ENCODE measurements at places on chromosomes 16 and 17.

DNA sequence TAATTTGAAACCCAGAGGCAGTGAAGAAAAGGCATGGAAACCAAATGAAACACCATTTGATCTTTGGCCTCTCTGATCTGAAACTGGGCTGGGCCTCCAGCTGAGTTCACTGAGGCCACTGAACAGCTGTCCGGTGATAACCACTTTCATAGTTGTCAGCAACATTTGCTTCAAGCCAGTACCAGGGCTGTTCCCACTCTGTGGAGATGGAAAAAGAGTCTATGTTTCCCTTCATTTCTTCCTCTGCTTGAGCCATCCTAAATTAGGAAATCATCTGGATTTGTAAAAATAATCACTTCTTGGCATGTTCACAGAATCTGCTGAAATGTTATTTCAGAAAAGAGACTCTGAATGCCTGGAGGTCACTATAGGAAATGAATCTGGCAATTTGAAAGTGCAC lies 119.3 kb downstream of the STX8 start:
- DNase-seq: no peak

- peak; percentile 35 for DNase-seq
Measured at GRCh38 chr16:8905168-8905762, 23.1 kb downstream of the LITAFD start.

GRCh38 chr16:82061861-82062525 lies 26.9 kb downstream of the HSD17B2 start:
- DNase-seq: peak; percentile 15

DNA sequence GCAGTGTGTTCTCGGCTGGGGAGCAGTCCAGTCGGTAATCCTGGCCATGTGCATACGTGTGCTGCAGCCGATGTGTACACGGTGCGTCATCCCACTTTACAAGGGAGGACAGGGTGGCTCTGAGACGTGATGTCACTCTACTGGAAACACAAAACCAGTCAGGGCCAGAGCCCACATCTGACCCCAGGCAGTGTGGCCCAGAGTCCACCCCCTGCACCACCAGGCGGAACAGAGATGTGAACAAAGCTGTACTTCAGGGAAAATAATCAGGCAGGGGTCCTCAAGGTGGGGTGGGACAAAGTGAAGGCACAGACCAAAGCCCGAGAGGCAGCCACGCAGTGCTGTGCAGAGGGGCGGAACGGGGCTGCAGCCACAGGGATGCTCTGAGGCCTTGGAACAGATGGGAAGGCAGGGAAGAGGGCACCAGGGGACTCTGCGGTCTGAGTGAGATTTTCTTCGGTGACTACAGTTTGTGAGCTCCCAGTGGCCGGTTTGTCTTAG lies 181.5 kb downstream of the ZNF423 start:
- DNase-seq: no peak

- no peak for DNase-seq
Measured at GRCh38 chr16:10972819-10973464, 28.6 kb downstream of the CLEC16A start.

DNA sequence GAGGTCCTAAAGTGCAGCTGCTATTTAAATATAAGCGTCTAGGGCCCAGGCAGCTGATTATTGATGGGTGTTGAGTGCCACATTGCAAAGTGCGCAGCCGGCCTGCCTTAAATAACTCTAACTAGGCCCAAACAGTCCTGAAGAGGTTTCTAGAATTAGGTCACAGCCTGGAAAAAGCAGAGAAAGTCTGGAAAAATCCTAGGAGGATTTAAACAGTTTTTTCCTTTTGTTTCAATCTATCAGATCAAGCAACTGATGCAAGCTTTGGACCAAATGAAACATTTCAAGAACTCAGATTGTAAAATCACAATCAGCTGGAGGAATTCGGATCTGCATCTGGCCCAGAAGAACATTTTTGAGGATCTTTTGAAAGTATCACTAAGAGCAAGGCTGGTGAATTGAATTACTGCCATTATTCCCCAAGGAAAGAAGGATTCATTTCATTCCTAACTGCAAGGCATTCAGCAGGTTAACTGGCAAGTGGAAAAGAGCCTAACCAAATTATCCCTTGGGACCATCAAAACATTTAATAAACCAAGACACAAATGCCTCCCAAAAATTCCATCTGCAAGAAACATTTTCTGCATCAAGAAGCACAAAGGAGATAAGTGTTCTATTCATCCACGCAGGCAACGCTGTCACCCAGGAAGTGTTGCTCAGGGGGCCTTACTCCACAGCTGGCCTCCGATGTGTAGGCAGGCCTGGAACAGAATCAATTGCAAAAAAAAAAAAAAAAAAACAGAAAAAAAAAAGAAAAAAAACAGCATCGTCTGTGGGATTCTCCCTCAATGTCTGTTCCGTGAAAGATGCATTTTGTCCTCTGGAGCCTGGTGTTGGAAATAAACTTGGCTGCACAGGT lies 46.1 kb downstream of the IRX3 start:
- no peak for DNase-seq

- no peak for DNase-seq
Measured at GRCh38 chr17:74099442-74100340, 103.8 kb upstream of the RPL38 start.

- DNase-seq: peak; percentile 85
Measured at GRCh38 chr16:81444448-81445121, at the start of gene CMIP. Gene CMIP (plus strand): TSS chr16:81444808.

DNA sequence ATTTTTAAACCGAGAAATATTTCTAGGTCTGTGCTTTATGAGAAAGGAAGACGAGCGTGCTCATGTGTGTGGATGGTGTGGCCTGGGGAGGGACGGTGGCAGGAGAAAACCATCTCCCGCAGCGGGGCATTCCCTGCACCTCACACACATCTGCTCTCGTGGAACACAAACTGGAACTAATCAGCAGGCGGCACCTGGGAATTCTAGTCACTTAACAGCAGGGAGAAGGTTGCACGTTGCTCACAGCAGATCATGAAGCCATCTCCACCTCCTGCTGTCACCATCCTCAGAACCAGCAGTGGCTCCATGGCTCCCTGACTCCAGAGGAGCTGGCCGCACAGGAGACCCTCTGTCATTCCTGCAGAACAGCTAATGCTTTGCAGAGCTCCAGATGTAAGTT lies 35.2 kb downstream of the ADCY9 start:
- no peak for DNase-seq

- no peak for DNase-seq
Measured at GRCh38 chr17:42683407-42684034, 1.2 kb downstream of the CNTNAP1 start.

DNA sequence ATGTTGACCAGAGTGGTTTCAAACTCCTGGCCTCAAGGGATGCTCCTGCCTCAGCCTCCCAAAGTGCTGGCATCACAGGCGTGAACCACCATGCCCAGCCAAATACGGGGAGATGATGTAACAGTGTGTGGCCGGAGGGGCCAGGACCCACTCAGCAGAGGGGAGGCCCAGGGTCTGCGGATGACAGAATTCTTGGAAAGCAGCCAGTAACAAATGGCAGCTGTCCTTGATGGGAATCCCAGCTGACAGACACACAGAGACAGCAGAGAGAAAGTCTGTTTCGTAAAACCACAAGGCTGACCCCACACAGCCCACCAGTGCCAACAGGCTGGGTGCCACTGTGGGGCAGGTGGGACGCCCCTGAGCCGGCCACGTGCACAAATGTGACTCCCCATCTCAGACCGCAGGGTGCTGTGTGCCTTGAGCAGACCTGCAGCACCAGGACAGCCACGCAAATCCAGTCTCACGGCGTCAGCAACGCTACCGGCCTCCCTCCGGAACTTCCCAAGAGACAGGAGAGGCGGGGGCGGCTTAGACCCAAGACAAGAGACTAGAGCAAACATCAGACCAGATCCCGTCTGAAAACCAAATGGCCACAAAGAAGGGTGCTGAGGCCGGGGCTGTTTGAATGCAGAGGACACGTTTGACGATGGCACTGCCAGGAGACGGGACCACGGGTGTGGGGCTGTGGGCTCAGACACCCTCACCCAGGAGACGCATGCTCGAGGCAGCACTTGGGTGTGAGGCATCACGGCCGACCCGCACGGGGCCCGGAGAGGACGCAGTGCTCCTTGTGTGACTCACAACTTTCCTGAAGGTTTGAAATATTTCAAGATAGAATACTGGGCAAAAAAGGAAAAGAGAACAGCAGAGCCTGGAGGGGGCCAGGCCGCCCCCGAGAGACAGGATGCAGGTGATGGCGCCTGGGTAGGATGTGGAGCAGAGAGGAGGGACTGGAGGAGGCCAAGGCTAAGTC lies 24.6 kb downstream of the CTU2 start:
- DNase-seq: no peak

- DNase-seq: no peak
Measured at GRCh38 chr16:23528644-23529310, 18.5 kb upstream of the GGA2 start.

DNA sequence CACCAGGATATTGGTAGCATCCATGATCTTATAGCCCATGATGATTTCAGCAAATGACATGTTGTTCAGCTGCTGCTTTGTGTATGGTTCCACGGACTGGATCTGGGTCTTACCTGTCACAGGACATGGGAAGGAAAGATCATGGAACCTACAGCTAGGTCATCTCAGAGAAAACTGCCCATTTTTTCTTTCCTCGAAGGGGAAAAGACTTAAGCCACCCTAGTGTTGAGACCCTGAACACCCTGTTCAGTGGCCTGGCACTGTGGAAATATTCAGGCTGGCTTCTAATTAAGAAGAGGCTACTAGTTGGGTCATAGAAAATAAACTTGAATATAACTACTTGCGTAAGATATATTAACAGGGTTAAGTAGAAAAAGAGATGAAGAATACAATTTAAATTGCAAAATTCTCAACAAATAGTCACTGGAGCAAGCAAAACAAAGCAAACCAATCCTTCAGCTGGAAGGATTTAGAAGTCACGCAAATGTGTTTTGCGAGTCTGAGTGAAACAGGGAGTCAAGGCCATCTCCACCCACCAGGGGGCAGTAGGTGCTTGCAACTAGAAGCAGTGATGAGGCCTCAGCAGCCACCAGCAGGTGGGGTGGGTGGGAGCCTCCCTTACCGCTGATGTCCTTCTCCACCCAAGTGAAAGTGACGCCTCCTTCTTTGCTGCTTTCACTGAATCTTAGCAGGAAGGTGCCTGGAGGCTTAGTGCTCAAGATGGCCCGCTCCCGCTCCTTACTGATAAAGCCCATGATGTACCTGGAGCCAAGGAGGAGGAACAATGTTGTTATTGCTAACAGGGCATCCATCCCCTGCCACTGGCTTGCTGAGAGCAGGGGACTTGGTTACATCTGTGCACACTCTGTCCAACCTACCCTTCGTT lies 34.3 kb downstream of the STAT5A start:
- peak; percentile 93 for DNase-seq

DNA sequence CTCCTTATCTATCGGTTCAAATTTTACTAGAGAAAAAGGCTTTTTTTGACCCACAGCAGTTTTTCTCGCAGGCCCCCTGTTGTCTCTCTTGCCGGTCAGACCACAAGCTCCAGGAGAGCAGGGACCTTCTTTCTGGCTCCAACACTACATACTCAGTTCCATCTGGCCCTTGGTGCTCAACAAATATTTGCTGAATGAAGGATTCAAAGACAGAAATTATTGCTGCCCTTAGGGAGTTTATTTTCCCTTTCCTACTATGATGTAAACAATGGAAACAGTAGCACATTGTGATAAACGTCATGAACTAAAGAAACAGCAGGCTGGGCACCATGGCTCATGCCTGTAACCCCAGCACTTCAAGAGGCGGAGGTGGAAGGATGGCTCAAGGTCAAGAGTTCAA lies 59.0 kb upstream of the ATP2A3 start:
- DNase-seq: no peak

GRCh38 chr17:8060274-8060673 lies 21.4 kb downstream of the ALOX15B start:
- peak; percentile 86 for DNase-seq

DNA sequence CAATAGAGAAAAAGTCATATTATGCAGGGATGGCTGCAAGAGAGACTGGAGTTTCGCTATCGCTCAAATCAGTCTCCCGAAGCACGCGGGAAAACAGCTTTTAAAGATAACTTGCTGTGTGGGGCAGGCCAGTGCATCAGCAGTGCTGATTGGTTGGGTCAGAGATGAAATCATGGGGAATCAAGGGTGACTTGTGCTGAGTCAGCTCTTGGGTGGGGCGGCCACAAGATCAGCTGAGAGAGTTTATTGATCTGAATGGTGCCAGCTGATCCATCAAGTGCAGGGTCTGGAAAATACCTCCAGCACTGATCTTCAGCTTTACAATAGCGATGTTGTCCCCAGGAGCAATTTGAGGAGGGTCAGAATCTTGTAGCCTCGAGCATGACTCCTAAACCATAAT lies 430.5 kb downstream of the RBFOX1 start:
- no peak for DNase-seq

DNA sequence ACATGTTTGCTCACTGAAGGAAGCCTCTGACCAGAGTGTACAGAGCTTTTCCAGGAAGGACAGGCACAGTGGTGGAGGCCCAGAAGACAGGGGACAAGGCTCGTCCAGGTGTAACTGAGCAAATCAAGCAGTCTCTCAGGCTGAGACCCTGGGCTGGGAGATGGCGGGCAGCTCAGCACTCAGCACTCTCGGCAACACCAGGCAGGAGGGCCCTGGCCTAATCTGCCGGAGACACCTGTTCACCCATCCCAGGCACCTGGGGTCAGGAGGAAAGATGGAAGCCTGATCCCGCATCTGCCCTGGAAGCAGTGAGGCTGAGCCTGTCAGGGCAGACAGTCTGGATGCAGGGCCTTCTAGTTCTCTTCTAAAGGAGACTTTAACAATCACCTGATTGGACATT lies 4.8 kb downstream of the RASL10B start:
- DNase-seq: no peak

DNA sequence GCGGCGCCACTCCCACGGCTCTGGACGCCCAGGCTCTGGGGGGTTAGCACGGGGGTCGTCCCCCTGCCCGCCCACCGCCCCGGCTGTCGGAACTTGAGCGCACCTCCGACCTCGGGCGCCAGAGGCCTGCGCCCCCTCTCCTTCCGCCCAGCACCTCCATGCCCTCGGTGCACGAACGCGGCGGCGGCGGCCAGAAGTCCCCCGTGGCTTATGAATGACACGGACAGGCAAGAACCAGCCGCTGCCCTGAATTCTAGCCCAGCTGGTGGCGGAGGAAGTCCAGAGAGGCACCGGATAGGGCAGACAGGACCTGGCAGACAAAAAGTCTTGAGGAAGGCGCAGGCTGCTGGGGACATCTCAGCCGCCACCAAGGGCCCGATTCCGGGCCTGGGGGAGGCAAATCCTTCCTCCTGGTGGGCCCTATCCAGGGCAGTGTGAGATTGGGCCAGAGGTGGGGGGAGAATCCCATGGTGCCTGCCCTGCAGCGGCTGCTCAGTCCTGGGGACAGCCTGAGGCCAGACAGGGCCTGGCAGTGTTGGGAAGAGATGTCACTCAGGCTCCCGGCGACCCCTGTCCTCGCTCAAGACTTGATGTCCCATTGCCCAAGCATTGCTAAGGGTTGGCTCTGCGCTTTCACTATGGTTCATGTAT lies 897 bp upstream of the CYGB start:
- DNase-seq: no peak

Data from CD4-positive, alpha-beta T cell treated with Interleukin-10 for 1 hour (primary cell).